ENCODE measurements at places on chromosomes 4 and X.
A peak's percentile ranks its signal among the peaks of the same experiment; 100 is the strongest.

GRCh38 chr4:183323295-183323694, 1.1 kb upstream of the CLDN24 start:
- DNase-seq = no peak

DNA sequence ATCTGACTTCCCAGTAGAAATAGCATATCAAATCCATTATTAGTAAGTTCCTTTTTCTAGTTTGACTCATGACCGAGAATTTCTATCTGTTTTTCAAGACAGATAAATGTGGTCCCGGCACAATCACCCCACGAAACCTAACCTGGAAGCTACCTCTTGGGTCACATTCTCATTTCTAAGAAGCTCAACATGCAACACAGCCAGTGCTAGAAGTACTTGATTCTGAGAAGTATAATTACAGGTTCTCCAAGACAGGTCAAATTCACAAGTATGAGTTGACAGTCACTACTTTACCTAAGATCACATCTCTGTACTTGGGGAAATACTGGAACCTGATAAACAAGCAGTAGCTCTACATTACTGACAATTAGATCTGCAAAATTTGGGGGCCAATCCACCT, 54.0 kb upstream of the PLAC1 start:
- no peak for DNase-seq

GRCh38 chr4:15325987-15326386, 101.8 kb upstream of the C1QTNF7 start:
- DNase-seq = no peak

- no peak for DNase-seq
These were observed 36.1 kb upstream of the CLDN24 start for GRCh38 chr4:183358215-183358755.

GRCh38 chr4:26130173-26130572, 190.6 kb upstream of the RBPJ start:
- DNase-seq = no peak

- no peak for DNase-seq
These were observed 20.6 kb downstream of the HTRA3 start for GRCh38 chr4:8289956-8290700.

- no peak for DNase-seq
These were observed 6.8 kb upstream of the ANOS1 start for GRCh38 chrX:8738588-8739189.

- DNase-seq = no peak
These were observed 43.1 kb downstream of the GASK1B start for GRCh38 chr4:158129694-158130093.

- DNase-seq = no peak
These were observed 14.9 kb upstream of the FAM9B start for GRCh38 chrX:9048801-9049200.

DNA sequence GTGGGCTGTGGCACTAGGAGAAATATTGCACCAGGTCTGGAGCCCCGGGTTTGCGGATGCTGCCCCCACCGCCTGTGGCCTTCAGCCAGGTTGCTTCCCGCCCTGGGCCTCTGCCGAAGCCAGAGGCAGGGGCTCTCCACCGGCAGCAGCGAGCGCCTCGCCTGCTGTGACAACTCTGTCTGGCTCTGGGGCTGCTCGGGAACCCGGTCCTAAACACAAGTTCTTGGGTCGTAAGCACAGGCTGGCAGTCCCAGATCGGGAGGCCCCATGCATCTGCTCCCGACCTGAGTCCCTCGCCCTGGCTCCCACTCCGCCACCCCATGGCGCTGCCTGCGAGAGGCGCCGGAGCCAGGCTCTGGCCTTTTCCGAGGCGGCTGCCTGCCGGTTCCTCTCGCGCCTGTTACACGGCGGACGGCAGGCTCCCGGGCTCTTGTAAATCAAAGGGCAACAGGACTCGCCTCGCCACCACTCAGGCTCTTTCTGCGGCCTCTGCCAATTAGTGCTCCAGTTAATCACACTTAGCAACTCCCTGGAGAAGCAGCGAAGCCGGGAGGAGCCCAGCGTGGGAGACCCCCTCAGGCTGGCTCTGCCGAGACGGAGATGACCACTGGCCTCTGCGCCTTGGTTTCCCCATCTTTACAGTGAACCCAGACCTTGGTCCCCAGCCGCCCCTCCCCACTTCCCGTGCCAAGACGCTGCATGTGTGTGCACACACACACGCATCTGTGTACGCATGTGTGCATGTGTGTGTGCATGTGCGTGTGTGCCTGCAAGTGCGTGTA, 109.2 kb downstream of the DCTD start:
- no peak for DNase-seq

- DNase-seq = no peak
These were observed 113.5 kb downstream of the RPA4 start for GRCh38 chrX:96997196-96997595.

- no peak for DNase-seq
These were observed 29.1 kb downstream of the UCHL1 start for GRCh38 chr4:41285864-41286235.

GRCh38 chr4:41514766-41515481, 23.0 kb upstream of the LIMCH1 start:
- no peak for DNase-seq

GRCh38 chr4:5463936-5464650, 244.3 kb downstream of the EVC2 start:
- DNase-seq = no peak

DNA sequence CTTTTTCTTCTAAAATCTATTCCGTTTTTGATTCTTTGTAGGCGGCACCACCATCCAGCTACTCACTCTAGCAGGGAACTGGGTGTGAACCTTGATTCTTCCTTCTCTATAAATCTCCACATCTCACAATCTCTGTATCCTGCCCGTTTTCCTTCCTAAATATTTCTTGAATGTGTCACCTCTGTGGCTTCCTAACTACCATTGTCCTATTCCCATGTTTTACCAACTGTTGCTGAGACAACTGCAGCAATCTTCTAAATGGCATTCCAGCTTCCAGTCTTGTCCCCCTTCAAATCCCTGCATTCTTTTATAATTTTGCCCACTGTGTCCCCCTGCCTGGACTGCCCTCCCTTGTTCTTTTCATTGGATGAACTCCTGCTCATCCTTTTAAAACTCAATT, 641.3 kb downstream of the RPA4 start:
- no peak for DNase-seq

GRCh38 chr4:118034053-118034785, at the start of gene NDST3:
TSS of gene NDST3 (plus strand) at chr4:118034486. CDS start at chr4:118053911, 19,425 bp downstream.
- DNase-seq = peak; percentile 64

- DNase-seq = no peak
These were observed 153.8 kb upstream of the SLC4A4 start for GRCh38 chr4:71185037-71185436.

DNA sequence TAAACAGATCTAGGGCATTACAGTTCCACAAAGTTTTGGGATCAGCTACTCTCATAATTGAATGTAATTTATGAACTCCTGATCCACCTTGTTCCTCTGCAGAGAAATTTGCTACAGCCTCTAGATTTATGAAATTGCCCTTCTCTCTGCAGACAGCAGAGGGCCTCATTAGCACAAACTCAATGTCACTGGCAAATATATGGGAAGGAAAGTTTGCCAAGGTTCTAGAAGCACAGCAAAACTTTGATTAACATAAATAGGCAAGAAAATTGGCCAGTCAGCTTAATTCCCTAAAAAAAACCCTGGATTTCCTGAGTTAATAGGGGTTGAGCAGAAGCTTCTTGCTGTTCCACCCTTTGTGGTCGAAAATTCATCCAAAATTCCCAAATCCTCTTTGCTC, 31.5 kb downstream of the PRPS1 start:
- DNase-seq = no peak

DNA sequence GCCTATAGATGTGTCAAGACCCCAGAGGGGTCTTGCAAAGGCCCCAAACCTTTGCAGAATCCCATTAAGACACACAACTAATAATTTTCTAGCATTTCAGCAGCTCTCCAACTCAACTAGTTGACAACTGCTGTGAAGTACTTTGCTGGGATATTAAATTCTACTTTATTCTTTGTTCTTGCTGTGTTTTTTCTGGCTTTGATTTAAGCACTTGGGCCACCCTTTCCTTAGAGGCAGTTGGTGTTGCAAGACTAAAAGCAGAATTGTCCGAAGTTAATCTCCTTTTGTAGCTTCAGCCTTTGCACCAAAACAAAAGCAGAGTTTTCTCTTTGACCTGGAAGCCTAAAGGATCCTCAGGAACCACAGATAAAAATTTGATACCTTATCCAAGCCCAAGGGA, 353.1 kb upstream of the CLNK start:
- DNase-seq = no peak

DNA sequence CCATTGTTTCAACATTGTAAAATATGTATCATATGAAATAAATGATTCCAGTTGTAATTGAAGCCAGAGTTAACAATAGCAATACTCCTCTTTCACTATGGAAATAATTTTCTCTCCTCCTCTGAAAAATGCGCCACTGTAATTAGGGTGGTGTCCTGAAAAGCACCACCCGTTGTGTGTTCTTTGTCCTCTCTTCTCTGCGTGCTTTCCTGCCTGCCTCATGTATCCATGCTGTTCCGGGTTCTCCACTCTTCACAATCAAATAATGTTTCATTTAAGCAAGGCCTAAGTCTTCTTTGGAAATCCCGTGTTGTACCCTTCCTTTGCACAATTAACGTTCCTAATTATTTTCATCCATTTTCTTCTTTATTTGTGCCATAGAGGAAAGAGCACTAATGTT, 293.3 kb downstream of the ADGRL3 start:
- no peak for DNase-seq

Measured in HEK293T (cell line).